ENCODE measurements at places on chromosomes 5 and 9. TPM values are rescaled to one million over a fixed set of nuclear protein-coding genes. Genes with fewer than 3 reads are reported as not detected.

ABLIM3 gene
- total RNA-seq, result 31.9 TPM

DNA sequence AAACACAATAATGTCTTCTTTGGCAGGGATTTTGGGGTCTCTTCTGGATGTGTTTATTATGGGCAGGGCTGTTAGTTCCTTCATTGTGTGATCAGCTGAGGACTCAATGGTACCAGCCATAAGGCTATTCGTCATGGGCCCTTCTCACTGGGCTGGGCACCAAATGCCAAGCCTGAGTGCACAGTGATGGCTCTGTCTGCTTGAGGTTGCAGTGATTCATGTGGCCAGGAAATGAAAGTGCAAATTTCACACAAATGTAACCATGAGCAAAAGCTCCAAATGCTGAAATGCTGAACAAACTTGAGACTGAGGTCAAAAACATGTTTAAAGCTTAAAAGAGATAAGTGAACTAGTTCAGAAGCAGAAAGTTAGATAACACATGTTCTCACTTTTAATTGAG, 191.0 kb downstream of the TARS1 start:
- no peaks in the 10 kb centered on the region for H3K27me3 ChIP-seq
- no peaks in the 10 kb centered on the region for H3K36me3 ChIP-seq
- no peak for DNase-seq
- no peaks in the 10 kb centered on the region for H3K4me1 ChIP-seq

DNA sequence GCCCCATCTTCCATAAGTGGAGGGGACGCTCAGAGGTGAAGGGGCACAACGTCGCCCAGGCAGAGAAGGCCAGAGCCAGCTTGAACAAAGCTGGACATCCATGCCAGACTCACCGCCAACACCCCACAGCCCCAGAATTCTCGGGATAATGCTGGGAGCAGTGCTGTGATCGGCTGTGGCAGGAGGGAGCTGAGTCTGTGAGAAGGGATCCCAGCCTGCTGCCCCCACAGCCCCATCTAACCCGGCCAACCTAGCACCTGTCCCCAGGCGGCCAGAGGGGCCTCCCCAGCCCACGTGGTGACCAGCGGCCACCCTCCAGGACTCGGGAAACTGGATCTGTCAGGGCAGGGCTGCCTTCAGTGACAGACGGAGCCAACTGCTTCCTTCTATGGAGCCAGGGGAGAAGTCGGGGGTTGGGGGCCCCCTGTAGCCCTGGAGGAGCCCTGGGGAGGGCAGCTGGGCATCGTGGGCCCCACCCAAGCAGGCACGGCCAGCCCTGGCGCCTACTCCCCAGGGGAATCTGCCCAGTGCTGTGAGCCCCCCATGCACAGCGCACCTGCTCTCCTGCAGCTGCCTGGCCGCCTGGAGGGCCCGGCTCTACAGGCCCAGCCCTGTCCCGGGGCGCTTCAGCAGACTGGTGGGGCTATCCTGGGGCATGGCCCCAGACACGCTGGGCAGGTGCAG, 6.0 kb downstream of the BRD3 start:
- H3K4me1 ChIP-seq, result peaks cover 75% of the 10 kb centered on the region
- no peaks in the 10 kb centered on the region for H3K36me3 ChIP-seq
- H3K27me3 ChIP-seq, result no peaks in the 10 kb centered on the region
- no peak overlapping the region for H3K27ac ChIP-seq
- no peak overlapping the region for H3K4me3 ChIP-seq

NTRK2 gene
- total RNA-seq, result 0.98 TPM

GRCh38 chr5:168916266-168916665, 337.1 kb upstream of the PANK3 start:
- H3K27me3 ChIP-seq, result peaks cover 10% of the 10 kb centered on the region
- no peaks in the 10 kb centered on the region for H3K36me3 ChIP-seq
- peaks cover 8% of the 10 kb centered on the region for H3K4me1 ChIP-seq
- H3K27ac ChIP-seq, result no peak overlapping the region
- peak; percentile 67 for DNase-seq

PDE8B gene
- 4.9 TPM for total RNA-seq

DNA sequence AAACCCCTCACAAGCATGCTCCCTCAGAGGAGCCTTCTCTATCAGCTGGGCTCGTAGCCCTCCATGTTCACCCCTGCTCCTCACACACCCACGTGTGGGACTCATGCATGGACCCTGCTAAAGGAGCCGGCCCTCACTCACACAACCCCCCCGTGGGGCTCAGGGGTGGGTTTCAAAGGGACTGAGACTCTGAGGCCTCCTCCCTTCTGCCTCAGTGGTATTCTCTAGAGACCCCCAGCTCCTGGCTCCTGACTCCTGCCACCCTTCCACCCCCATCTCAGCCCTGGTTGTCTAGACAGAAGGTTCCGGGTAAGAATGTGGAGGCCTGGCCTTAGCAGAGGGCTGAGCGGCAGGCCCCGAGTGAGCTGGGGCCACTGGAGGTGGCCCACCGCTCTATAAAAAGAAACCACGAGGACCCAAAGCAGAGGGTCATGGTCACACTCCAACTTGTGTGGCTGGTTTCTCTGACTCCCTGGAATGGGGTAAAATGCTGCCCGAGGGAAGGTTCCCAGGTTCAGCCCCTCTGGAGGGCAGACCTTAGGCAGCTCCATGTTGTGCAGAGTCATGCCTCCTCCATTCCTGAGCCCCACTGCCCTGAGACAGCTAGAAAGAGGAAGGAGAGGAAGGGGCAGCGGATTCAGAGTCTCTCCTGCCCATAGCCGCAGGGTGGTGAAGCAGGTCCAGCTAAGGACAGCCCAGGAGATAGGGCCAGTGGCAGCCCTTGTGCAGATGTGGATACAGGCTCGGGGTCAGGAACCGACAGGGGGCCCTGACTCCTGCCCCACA, 10.8 kb downstream of the SEPTIN8 start:
- H3K36me3 ChIP-seq, result peaks cover 27% of the 10 kb centered on the region
- no peaks in the 10 kb centered on the region for H3K27me3 ChIP-seq
- DNase-seq, result peak; percentile 34

DNA sequence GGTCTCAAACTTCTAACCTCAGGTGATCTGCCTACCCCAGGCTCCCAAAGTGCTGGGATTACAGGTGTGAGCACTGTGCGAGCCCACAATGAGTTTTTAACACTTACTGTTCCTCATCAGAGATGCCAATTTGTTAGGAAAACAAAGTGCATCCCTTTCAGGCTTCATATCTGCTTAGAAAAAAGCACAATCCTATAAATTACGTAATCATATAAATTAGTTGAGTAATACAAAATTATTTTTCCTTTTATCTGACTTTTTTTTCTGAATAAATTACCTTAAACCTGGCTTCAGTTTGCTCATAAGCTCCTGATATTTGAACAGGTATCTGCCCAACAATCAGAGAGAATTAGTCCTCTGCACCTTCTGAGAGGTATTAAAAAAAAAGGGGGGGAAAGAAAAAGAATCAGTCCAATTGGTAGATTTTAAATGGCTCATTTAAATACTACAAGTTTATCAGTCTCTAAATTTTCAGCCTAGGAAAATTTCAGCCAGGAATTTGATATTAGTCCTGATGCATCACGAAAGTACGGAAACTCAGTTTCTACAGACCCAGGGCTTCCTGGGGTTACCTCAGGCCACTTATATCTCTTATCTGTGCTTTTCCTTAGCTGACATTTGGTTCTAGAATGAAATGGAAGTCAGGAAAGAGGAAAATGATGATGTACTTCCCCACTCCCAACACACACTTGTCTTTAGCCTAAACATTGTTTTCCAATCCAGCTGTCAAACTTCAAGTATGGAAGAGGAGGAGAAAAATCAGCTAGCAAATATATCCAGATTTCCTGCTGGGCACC, 26.8 kb downstream of the ITGA1 start:
- no peaks in the 10 kb centered on the region for H3K27me3 ChIP-seq
- H3K36me3 ChIP-seq, result no peaks in the 10 kb centered on the region
- no peak overlapping the region for H3K4me3 ChIP-seq

DNA sequence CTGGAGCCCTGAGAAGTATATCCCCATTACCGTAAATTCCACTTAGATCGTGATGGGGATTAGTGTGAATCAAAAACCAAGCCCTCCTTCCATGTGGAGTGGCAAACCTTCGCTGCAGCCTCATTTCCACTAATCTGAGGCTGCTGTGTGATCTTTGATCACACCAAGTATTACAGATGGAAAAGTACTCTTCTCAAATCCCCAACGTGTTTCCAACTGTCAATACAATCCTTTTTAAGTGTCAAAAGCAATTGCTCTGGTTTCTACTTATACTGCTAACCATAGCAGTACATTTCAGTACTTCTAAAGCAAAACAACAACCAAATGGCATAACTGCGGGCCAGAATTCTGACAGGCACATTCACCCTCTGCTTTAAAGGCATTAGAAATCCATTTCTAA, 307.7 kb upstream of the ADAMTS16 start:
- no peaks in the 10 kb centered on the region for H3K36me3 ChIP-seq
- no peak for DNase-seq
- no peaks in the 10 kb centered on the region for H3K27me3 ChIP-seq
- no peak overlapping the region for H3K4me3 ChIP-seq
- no peaks in the 10 kb centered on the region for H3K4me1 ChIP-seq
- no peak overlapping the region for H3K27ac ChIP-seq

DNA sequence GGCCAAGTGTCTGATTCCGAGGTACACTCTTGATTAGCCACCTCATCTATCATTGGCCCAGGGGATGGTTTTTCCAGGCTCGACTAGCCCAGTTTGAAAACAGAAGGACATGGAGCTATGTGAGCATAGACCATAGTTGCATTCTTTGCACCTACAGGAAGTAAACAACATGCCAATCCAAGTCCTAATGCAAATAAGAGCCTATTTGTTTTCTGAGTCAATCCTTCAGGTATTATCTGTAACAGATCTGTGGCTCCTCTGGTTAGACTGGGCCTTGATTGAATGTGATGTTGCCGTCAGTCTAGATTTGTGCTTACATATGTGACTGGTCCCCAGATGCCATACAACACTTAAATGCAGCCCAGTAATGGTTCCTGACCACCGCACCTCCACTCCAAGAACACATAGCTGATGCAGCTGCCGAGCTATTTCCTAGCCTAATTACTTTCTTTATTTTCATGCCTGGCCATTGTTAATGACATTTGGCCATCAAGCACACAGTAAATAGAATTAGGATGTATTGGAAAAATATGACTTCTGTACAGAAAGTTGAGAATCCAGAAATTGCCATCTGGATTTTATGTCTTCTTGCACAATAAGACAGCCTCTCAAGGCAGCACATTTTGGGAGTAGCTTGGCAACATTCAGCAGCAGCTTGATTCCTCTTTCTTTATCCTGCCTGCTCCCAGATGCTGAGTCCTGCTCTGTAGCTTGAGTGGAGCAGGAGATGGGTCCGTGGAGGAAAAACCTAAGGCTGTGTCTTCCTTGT, 29.5 kb upstream of the ARHGAP26 start:
- no peak overlapping the region for H3K27ac ChIP-seq
- H3K27me3 ChIP-seq, result no peaks in the 10 kb centered on the region
- no peaks in the 10 kb centered on the region for H3K36me3 ChIP-seq
- no peak overlapping the region for H3K4me3 ChIP-seq
- H3K4me1 ChIP-seq, result no peaks in the 10 kb centered on the region

- H3K4me1 ChIP-seq, result no peaks in the 10 kb centered on the region
Measured at GRCh38 chr5:175731172-175731571, 73.3 kb downstream of the HRH2 start.

- H3K27ac ChIP-seq, result no peak overlapping the region
- no peak overlapping the region for H3K4me3 ChIP-seq
- H3K36me3 ChIP-seq, result no peaks in the 10 kb centered on the region
- no peak for DNase-seq
- peaks cover 11% of the 10 kb centered on the region for H3K27me3 ChIP-seq
Measured at GRCh38 chr9:132439153-132439552, 29.1 kb downstream of the CFAP77 start.

- peak overlapping the region; percentile 63 for H3K4me3 ChIP-seq
- peaks cover 8% of the 10 kb centered on the region for H3K27me3 ChIP-seq
- DNase-seq, result no peak
- peaks cover 62% of the 10 kb centered on the region for H3K4me1 ChIP-seq
- H3K36me3 ChIP-seq, result no peaks in the 10 kb centered on the region
Measured at GRCh38 chr5:142323480-142324135, 1.2 kb downstream of the SPRY4 start.

- H3K4me3 ChIP-seq, result no peak overlapping the region
- no peaks in the 10 kb centered on the region for H3K27me3 ChIP-seq
- no peak for DNase-seq
- peaks cover 14% of the 10 kb centered on the region for H3K36me3 ChIP-seq
- no peak overlapping the region for H3K27ac ChIP-seq
Measured at GRCh38 chr5:138469540-138470321, 4.5 kb downstream of the EGR1 start.

DNA sequence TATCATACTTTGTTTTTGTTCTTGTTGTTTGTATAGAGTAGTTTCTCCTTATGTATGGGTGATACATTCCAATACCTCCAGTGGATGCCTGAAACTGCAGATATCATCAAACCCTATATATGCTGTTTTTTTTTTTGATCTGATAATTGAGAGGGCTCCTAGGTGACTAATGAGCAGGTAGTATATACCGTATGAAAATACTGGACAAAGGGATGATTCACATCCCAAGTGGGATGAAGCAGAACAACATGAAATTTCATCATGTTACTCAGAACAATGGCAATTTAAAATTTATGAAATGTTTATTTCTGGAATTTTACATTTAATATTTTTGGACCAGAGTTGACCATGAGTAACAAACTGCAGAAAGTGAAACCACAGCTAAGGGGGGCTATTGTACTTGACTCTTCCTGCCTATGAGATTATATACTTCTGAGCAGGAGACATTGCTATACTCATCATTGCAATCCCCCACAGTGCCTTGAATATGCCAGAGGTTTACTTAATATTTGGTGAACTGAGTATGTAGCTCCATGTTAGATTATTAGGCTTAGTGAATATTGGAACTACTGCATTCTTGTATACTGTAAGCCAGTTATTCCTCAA, 258.7 kb upstream of the FBXL7 start:
- no peak for DNase-seq
- H3K27me3 ChIP-seq, result no peaks in the 10 kb centered on the region
- H3K36me3 ChIP-seq, result no peaks in the 10 kb centered on the region
- no peak overlapping the region for H3K27ac ChIP-seq
- no peaks in the 10 kb centered on the region for H3K4me1 ChIP-seq
- H3K4me3 ChIP-seq, result no peak overlapping the region

DMRT3 gene
- total RNA-seq, result not detected

PLAA gene
- 22.1 TPM for total RNA-seq

GRCh38 chr5:142441616-142442015, 116.8 kb upstream of the SPRY4 start:
- peaks cover 14% of the 10 kb centered on the region for H3K4me1 ChIP-seq
- no peak for DNase-seq
- H3K36me3 ChIP-seq, result no peaks in the 10 kb centered on the region

GRCh38 chr5:130796032-130796431, 369.0 kb downstream of the HINT1 start:
- no peaks in the 10 kb centered on the region for H3K27me3 ChIP-seq
- no peak for DNase-seq

- H3K27me3 ChIP-seq, result no peaks in the 10 kb centered on the region
- no peak overlapping the region for H3K4me3 ChIP-seq
- H3K36me3 ChIP-seq, result no peaks in the 10 kb centered on the region
- H3K4me1 ChIP-seq, result no peaks in the 10 kb centered on the region
- DNase-seq, result no peak
Measured at GRCh38 chr5:30039379-30039778, 1154.1 kb upstream of the CDH6 start.

PPP6C gene
- 42.2 TPM for total RNA-seq

DNA sequence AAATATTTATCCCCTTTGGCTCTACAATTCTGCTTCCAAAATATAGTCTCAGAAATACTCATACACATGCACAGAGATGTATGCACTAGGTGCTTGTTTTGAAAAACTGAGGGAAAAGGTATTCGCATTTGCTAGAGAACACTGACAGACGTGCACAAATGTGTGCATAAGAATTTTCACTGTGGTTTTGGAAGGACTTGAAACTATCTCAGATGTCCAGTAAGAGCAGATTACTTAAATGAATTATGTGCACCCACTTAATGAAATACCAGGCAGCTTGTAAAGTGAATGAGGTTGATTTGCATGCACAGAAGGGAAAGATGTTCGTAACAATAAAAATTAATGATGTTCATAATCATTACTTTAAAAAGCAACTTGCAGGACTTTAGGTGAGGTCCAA, 48.4 kb downstream of the SEC61B start:
- H3K4me1 ChIP-seq, result peaks cover 5% of the 10 kb centered on the region
- no peak for DNase-seq
- H3K27ac ChIP-seq, result no peak overlapping the region
- H3K27me3 ChIP-seq, result no peaks in the 10 kb centered on the region

Measured in upper lobe of right lung (tissue), 1 donor.